NCI-H510A treated with DMSO at 0.1 percent for 48 hours (cell line): ENCODE measurements at places on chromosomes 16 and 17.

GRCh38 chr16:4176906-4177417 lies 60.7 kb upstream of the ADCY9 start:
- peak; percentile 9 for DNase-seq

GRCh38 chr17:61338000-61338798 lies 61.4 kb upstream of the TBX2 start:
- no peak for DNase-seq

GRCh38 chr16:89616623-89617022 lies 3.2 kb downstream of the DPEP1 start:
- no peak for DNase-seq

DNA sequence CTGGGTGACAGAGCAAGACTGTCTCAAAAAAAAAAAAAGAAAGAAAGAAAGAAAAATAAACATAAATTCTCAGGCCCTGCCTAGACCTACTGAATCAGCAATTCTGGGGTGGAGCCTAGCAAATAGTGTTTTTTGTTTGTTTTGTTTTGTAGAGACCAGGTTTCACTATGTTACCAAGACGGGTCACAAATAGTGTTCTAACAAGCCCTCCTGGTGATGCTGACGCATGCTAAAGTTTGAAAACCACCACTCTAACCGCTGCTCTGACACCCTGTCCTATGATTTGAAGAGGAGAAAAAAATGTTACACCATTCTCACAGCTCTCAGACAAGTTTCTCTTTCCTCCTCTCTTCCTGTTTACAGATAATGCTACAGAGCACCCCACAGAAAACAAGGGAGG lies 1.5 kb downstream of the MRPL10 start:
- no peak for DNase-seq

GRCh38 chr17:42782166-42783061 lies 2.0 kb downstream of the WNK4 start:
- no peak for DNase-seq

DNA sequence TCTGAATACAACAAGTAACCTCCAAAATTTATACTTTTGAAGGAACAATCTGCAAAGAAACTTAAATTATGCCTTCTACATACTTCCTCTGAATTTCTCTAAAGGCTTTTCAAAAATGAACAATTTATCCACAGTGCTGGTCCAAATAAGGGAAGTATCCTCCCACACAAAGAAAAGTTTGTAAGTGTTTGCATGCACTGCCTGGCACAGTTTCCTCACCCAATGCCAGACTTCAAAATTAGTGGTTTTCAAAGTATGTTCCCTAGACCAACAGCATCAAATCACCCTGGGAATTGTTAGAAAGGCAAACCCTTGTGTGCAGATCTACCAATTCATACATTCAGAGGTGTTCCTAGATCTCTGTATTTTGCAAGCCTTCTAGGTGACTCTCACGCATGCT lies 82.5 kb downstream of the PCTP start:
- no peak for DNase-seq

DNA sequence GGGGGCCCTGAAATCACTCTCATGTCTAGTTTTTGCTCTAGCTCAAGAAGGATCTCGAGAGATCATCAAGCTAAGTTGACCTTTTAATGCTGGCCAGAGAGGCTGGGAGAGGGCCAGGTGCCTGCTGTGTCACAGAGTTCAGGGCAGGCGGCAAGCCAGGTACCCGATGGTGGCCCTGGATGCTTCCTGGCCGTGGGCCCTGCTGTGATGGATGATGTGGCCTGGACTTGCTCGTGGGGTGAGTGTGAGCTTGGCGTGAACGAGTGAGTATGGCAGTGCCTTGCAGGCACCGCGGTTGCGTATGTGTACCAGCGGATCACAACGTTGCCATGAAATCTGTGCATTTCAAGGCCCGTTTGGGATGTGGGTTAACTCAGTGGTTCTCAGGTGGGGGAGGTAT lies 7.4 kb downstream of the IRF8 start:
- no peak for DNase-seq

GRCh38 chr16:70651524-70651923 lies 5.2 kb downstream of the IL34 start:
- no peak for DNase-seq

DNA sequence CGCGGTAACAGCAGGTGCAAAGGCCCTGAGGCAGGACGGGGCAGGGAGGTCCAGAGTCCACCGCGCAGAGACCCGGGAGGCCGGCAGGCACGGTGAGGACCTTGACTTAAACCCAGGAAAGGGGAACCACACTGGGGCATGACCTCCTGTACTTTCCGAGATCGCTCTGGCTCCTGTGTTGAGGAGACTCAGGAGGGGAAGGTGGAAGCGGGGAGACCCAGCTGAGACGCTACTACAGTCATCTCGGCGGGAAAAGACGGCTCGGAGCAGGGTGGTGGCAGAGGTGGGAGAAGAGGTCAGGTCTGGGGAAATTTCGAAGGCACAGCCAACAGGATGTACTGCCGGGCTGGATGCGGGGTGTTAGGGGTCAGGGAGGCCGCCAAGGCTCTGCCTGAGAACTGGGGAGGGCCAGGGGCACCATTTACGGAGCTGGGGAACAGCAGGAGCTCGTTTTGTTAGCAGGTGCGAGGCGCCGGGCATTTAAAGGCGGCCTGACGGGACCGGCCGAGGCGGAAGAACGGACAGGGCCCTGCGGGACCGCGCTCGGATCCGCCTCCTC lies 22.3 kb downstream of the NPTX1 start:
- DNase-seq, result no peak

- DNase-seq, result no peak
These were observed 76.9 kb downstream of the RPA1 start for GRCh38 chr17:1906662-1907101.

GRCh38 chr17:3986270-3986938 lies 22.2 kb upstream of the ATP2A3 start:
- no peak for DNase-seq

DNA sequence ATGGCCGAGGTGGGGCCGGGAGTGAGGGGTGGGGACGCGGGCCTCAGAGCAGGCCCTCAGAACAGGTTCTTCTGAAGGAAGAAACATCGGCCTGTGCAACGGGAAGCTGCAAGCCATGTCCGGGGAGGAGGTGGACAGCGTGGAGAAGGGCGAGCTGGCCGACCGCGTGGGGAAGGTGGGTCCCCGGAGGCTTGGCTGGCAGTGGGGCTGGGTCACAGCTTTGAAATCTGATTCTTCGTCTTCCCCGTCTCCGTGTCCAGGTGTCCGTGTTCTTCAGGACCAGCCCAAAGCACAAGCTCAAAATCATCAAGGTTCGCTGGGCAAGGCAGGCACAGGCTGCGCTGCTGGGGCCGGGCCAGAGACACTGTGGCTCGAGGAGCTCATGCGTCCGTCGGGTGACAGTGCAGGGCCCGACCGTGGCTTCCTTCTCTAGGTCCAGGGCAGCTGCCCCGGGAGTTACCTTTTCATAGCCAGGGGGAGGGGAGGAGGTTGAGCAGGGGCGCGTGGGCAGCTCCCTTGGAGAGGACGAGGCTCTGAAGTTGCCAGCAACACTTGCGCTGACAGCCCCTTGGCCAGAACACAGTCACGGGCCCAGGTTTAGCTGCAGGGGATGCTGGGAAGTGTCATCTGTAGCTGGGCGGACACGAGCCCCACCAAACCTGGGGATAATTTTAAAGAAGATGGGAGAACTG lies 51.3 kb downstream of the MEAK7 start:
- no peak for DNase-seq

DNA sequence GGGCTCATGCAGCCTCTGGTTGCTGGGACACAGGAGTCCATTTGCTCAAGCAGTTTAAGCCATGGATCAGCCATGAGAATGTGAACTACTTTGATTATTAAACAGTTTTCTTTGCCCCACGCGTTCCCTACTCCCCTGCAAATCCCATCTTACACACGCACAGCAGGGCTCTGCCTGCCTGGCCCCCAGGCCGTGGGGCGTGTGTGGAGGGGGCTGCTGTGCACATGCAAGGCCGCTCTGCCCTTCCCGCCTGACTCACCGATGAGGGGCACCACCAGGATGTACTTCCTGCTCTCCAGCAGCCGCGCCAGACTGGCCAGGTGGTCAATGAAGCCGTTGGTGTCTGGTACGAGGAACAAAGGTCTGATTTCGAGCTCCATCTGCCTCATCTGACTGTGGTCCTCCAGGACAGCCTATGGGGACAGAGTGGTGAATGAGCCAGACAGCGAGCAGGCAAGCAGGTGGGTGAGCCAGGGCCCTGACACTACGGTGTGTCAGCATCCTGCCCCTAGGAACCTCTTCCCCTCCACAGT lies 13.7 kb downstream of the HIC1 start:
- DNase-seq, result no peak
